ENCODE measurements at places on chromosomes 1 and 21. TPM values are rescaled to one million over a fixed set of nuclear protein-coding genes. Genes with fewer than 3 reads are reported as not detected.

DNA sequence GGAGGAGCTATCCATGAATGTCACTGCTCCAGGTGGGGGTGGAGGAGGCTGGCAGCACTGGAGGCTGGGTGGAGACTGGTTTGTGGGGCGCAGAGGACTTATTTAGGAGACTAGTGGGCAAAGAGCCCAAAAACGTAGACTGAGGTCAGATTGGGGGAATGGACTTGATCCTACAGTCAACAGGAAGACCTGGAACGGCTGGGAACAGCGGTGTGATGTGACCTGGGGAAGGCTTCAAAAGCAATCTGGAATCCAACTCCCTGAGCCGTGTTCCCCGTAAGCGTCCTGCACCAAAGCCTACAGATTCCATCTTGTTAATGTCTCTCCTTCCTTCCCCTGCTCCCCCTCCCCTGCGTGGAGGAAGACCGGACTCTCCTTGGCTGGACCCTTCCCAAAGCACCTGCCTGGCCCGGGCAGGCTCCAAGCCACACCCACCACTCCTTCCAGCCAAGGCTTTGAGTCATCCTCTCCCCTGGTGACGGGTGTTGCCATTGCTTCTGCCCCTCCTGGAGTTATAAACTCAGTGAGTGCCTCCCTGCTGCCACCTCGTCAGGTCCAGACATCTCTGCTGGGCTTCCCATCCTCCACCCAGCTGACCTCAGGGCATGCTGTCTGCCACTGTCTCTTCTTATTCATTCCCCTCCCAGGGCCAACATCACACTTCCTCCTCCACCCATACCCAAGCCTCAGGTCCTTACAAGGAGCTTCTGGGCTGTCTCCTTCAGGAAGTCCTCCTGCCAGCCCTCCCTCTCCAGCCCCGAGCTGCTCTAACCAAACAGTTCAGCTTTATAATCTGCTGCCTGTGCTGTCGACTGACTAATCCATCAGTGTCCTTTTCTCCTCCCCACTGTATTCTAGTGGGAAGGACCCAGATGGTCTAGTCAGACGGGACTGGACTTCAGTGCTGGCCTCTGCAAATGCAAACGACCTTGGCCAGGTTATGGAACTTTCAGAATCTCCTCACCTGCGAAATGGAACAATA, 1.6 kb upstream of the CLSTN1 start:
- peak; percentile 80 for DNase-seq
- H3K4me1 ChIP-seq, result peaks cover 8% of the 10 kb centered on the region
- H3K27ac ChIP-seq, result peak overlapping the region; percentile 98
- no peaks in the 10 kb centered on the region for H3K27me3 ChIP-seq

- no peaks in the 10 kb centered on the region for H3K27me3 ChIP-seq
- DNase-seq, result no peak
- H3K36me3 ChIP-seq, result no peaks in the 10 kb centered on the region
- H3K4me1 ChIP-seq, result no peaks in the 10 kb centered on the region
- no peak overlapping the region for H3K27ac ChIP-seq
Observed at GRCh38 chr1:246160905-246161304, 346.2 kb downstream of the SMYD3 start.

DNA sequence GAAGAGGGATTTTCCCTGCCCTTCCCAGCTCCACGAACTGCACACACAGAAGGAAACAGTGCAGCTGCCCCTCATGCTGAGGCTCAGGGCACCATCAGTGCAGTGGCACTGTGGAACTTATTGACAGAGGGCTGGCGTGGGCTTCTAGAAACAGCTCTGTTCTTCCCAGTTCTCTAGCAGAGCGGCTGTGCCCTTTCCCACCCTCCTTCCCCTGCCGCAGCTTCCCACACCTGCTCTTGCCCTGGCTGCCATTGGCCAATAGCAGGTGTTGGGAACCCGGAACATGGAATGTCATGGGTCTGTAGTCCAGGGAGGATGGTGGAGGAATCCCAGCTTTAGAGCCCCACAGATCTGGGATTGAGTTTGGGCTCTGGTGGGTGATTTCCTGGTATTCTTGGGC, 343.8 kb downstream of the RPS6KC1 start:
- H3K36me3 ChIP-seq, result no peaks in the 10 kb centered on the region
- no peaks in the 10 kb centered on the region for H3K4me1 ChIP-seq
- H3K4me3 ChIP-seq, result no peak overlapping the region
- no peak overlapping the region for H3K27ac ChIP-seq
- H3K27me3 ChIP-seq, result no peaks in the 10 kb centered on the region
- DNase-seq, result no peak

DNA sequence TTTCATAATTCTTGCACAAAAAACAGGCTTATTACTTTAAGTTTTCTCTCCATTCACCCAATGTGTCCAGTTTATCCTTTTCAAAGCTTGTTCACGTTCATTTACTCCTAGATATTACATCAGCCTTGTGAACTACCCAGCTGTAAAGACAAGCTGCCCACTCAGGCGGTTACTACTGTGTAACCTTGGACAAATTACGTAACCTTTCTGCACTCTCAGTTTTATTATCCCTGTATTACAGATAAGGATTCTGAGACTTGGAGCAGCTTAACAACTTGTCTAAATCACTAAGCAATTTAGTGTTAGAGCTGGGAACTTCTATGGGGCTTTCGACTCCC, 20.5 kb upstream of the LPAR3 start:
- H3K4me3 ChIP-seq, result no peak overlapping the region
- no peak for DNase-seq
- H3K4me1 ChIP-seq, result no peaks in the 10 kb centered on the region
- H3K27ac ChIP-seq, result no peak overlapping the region

The ADCY10 gene
- total RNA-seq, result 0.55 TPM

The FAM131C gene
- 0.85 TPM for total RNA-seq

The CRYBG2 gene
- not detected for total RNA-seq

The CAMK2N1 gene
- 12.6 TPM for total RNA-seq

The ARHGAP30 gene
- 2.7 TPM for total RNA-seq
